ENCODE measurements at places on chromosomes 13 and 19.
A peak's percentile ranks its signal among the peaks of the same experiment; 100 is the strongest.

GRCh38 chr19:3481241-3482090, 1.1 kb upstream of the SMIM24 start:
- DNase-seq: no peak

DNA sequence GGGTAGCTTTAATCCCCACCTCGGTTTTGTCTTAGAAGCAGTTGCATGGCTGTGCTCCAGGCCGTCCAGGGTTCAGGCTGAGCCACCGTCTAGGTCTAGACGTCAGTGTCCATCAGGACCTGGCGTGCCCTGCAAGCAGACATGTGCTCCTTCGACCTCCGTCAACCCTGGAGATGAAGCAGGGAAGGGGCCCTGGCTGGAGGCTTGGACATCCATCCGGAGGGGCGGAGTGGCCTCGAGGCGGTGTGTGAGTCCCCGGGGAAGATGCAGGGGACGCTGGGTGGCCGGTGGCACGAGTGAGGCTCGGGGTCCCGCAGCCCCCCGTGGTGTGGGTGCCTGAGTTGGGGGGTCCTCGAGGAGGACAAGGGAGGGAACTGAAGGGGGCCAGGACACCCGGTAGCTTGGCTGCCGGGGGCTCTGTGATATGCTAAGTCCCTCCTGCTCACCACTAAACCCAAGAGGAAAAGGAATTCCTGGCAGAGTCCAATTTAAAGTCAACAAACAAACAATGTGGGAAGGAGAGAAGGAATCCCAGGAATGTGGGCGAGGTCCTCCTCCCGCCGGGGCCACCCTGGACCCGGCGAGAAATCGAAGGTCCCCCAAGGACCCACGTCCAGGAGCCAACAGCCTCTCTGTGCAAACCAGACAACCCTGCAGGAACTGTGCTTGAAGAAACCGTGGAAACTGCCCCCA, 14.9 kb upstream of the PTBP1 start:
- DNase-seq: peak; percentile 75

- no peak for DNase-seq
Observed at GRCh38 chr19:31286491-31286890, 62.7 kb downstream of the TSHZ3 start.

- no peak for DNase-seq
Observed at GRCh38 chr13:34583181-34583580, 358.9 kb upstream of the NBEA start.

- no peak for DNase-seq
Observed at GRCh38 chr13:31005066-31005465, 72.6 kb downstream of the TEX26 start.

GRCh38 chr13:101846701-101847100, 394.2 kb downstream of the ITGBL1 start:
- DNase-seq: no peak

GRCh38 chr19:16366433-16367260, 42.0 kb downstream of the KLF2 start:
- no peak for DNase-seq

- no peak for DNase-seq
Observed at GRCh38 chr13:97858161-97858560, 95.3 kb upstream of the IPO5 start.

GRCh38 chr13:44810061-44810840, 179.0 kb downstream of the NUFIP1 start:
- no peak for DNase-seq

GRCh38 chr19:17348700-17349099, 11.3 kb downstream of the GTPBP3 start:
- DNase-seq: peak; percentile 93

GRCh38 chr19:41540041-41540695, 35.8 kb upstream of the CEACAM21 start:
- no peak for DNase-seq

- DNase-seq: peak; percentile 48
Observed at GRCh38 chr13:66635526-66635925, 594.6 kb downstream of the PCDH9 start.

DNA sequence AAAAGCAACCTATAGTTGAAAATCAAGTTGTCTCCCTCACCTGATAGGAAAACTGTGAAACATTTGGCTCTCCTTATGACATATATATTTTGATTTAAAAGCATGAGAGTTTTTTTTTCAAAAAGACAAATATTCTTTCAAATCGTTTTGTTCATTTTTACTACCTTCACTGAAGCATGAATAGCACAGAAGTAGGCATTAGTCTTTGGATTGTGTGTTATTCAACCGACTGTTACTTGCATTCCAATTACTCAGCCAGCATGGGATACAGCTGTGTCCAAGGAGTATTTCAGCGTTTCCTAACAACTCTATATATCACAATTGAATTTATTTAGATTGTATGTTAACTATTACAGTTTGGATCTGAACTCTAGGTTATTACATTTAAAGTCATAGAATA, 135.2 kb downstream of the PCDH9 start:
- DNase-seq: no peak

DNA sequence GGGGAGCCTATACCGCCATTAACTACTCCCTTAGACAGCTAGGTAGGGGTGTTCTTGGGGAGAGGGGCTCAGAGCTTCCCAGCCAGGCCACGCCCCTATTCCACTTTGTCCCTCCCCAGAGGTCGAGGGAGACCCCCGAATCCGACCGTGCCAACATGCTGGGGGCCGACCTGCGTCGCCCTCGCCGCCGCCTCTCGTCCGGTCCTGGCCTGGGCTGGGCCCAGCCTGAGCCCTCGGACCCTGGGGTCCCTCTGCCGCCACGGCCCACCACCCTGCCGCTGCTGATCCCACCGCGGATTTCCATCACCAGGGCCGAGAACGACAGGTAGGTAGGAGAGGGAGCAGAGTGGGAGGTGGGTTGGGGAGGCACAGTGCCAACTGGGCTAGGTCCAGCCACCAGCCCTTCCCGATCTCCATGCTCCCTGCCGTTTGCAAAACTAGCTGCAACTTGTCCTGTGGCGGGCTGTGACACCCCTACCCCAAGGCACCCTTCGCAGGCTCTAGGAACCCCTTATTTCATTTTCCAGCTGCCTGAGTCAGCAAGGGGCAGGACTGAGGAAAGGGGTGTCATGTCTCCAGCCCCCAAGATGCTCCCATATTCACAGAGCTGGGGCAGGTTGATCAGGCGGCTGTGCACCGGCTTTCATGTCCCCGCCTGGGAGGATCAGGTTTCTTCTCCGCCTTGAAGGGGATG, 2.6 kb upstream of the PDE4A start:
- no peak for DNase-seq

DNA sequence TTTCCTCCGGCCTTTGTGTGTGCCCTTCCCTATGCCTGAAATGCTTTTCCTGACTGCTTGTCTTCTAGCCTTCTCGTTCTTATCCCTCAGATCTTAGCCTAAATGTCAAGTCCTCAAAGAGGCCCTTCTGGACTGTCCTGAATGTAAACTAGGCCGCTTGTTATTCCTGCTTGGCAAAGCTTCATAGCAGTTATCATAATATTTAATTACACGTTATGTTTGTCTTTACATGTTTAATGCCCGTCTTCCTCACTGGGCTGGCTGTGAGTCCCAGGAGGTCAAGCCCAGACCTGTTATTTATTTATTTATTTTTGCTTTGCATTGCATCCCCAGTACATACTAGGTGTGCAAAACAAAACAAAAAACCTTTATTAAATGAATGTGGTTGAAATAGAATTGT, 62.7 kb downstream of the SIPA1L3 start:
- DNase-seq: no peak

- DNase-seq: no peak
Observed at GRCh38 chr13:78299832-78300623, 303.3 kb downstream of the POU4F1 start.

- no peak for DNase-seq
Observed at GRCh38 chr13:96967248-96967745, 27.0 kb downstream of the OXGR1 start.

All from HTR-8/SVneo (cell line).